ENCODE measurements at places on chromosomes 16 and 17. TPM values are rescaled to one million over a fixed set of nuclear protein-coding genes. Genes with fewer than 3 reads are reported as not detected.

DNA sequence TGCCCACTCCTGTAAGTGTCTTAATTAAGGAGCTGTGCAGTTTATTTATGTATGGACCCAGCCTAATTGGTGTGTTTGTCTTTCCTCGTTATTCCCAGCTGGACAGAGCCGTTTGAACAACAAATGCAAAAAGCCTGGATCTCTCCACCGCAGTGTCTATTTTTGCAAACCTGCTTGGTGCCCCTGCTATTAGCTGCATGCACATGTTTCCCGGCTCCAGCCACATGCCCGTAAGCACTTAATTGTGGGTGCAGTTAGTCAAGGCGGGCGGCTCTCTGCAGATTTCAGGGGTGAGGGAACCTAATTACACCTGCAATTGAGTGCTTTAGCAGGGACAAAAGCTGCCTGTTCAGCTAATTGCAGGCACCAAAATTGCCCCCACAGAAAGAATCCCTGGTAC, 74.0 kb upstream of the GSE1 start:
- no peak for DNase-seq

The HES7 gene
- not detected for total RNA-seq

- DNase-seq = no peak
Observed at GRCh38 chr17:4583782-4584100, 588 bp upstream of the SMTNL2 start.

DNA sequence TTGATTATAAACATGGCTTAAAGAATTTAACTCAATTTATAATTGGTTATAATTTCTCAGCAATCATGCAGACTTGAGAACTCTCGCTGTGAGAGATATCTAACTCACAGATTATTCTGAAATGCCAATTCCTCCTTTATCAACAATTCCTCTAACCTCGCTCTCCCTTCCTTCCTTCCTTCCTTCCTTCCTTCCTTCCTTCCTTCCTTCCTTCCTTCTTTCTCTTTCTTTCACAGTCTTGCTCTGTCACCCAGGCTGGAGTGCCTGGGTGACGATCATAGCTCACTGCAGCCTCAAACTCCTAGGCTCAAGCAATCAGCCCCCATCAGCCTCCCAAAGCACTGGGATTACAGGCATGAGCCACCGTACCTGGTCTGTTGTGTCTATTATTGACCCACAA, 42.4 kb downstream of the CHD9 start:
- DNase-seq = no peak

The CACNG1 gene
- total RNA-seq = not detected

The KREMEN2 gene
- total RNA-seq = under 0.01 TPM

DNA sequence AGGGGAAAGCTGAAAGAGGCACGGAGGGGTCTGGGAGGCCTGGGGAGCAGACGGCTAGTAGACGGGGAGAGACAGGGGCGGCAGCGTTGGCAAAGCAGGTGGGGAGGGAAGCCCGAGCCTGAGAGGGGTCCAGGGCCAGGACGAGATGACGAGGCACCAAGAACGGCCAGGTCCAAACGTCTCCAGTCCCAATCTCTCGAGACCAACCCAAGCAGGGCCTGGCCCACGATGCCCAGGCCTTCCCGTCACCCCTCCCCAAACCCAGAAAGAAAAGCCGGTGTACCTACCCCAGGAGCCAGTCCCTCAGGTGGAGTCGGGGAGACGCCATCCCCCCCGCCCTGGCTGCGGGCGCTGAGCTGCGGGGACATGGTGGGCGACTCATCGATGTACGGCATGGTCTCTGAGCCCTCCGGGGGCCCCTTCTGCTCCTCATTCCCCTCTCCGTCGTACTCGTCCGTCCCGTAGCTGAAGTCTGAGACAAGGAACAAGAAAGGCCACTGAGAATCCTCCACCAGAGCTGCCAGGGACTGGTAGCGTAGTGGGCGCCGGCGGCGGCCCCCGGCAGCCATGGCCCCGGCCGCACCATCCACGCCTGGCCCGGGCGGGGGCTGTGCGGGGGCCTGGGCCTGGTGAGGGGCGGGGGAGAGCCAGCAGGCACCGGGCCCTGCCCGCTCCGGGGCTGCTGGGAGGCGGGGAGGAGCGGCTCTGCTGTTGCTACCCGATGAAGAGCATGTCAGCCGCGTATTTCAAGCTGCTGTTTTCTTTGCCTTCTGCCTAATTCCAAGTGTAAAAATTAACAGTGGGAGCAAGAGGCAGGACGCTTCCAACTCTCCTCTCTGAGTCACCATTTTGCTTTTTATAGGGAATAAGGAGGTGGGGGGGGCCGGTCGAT, 54.6 kb downstream of the ABR start:
- DNase-seq = no peak

DNA sequence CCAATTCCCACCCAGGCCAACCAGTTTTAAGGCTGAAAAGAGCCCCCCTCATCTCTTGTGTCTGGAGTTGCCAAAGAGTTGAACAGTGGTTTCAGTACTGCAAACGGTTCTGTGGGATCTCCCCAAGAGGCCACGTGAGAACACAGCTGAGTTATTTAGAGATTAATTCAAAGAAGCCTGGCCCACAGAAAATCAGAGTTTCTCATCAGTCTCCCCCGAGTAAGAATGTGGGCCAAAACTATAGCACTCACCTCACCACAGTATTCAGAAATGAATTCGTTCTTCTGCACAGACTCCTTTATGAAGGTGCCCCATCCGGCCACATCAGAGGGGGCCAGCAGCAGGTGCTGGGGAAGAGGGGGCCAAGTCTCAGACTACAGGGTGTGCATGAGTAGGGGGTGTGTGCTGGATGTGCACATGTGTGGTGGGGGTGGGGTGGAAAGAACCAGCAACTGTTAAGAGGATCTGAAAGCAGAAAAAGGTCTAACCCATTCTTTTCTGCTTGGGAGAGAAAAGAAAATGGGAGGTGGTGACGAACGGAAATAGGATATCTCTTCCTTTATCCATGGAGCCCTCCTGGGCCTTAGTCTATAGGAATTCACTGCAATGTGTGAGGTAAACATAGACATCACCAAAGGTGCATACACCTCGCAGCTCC, 22.6 kb downstream of the CNTNAP1 start:
- no peak for DNase-seq

GRCh38 chr17:79465011-79465680, 145.7 kb downstream of the RBFOX3 start:
- DNase-seq = no peak

The NHERF1 gene
- total RNA-seq = 18.0 TPM

The ZSCAN10 gene
- total RNA-seq = under 0.01 TPM

The STX8 gene
- total RNA-seq = 91.1 TPM

The TMC8 gene
- not detected for total RNA-seq

DNA sequence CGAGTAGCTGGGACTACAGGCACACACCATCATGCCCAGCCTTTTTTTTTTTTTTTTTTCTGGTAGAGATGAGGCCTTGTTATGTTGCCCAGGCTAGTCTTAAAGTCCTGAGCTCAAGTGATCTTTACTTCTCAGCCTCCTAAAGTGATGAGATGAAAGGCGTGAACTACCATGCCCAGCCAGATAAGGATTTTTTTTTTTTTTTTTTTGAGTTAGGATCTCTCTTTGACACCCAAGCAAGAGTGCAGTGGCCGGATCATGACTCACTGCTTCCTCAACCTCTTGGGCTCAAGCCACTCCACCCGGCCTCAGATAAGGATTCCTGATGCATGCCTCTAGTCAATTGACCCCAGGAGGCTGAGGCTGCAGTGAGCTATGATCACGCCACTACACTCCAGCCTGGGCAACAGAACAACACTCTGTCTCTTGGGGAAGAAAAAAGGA, 11.2 kb upstream of the PLEKHG4 start:
- peak; percentile 92 for DNase-seq

- DNase-seq = no peak
Observed at GRCh38 chr16:4131621-4132020, 15.4 kb upstream of the ADCY9 start.

DNA sequence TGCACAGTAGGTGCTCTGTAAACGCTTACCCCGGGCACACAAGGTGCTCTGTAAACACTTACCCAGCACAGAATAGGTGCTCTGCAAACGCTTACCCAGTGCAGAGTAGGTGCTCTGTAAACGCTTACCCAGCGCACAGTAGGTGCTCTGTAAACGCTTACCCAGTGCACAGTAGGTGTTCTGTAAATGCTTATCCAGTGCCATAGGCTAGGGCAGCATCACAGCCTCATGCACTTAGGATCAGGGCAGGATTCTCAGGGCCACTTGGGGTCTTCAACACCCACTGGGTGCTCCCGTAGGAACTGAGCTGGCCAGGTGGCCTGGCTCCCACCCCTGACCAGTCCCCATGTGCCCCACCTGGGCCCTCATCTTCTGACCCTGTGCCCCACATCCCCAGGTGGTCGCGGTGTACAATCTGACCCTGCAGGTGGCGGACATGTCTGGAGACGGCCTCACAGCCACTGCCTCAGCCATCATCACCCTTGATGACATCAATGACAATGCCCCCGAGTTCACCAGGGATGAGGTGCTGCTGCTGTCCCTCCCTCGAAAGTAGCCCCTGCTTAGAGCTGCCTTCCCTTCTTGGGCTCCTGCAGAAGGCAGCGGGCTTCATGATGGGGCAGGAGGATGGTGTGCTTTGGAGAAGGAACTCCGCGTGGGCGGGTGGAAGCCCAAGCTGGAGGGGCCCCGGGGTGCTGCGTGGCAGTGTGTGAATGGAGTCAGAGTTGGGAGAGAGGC, 13.1 kb downstream of the SLC22A31 start:
- peak; percentile 22 for DNase-seq

- DNase-seq = no peak
Observed at GRCh38 chr17:55624772-55625433, 97.8 kb downstream of the TMEM100 start.

DNA sequence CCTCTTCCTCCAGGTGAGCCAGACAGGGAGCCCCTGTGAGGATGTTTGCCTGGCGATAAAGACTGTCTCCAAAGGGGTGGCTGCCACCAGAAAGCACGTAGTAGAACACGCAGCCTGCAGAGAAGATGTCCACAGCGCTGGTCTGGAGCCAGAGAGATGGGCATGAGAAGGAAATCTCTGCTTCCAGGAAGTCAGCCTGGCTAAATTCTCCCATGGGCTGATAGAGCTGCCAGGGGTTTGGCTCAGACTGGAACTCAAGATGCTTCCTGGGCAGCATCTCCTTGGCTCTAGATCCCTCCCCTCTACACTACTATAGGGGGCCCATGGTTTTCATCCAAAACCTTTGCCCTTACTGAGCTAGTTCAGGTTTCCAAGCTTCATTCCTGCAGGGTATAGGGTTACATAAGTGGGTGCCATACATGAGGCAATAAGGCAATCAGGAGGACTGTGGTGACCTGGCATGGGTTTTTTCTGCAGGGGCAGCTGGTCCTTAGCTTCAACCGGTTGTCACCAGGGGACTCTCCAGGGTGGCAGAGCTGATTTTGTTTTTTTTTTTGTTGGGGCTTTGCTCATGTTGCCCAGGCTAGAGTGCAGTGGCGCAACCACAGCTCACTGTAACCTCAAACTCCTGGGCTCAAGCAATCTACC, 13.6 kb downstream of the PLK1 start:
- DNase-seq = no peak

- DNase-seq = peak; percentile 92
Observed at GRCh38 chr16:667780-668518, at the start of gene RHOT2. Gene RHOT2 (plus strand): TSS chr16:668132. CDS start chr16:668200, 68 bp downstream.

GRCh38 chr16:85888405-85889331, 10.3 kb upstream of the IRF8 start:
- peak; percentile 47 for DNase-seq

DNA sequence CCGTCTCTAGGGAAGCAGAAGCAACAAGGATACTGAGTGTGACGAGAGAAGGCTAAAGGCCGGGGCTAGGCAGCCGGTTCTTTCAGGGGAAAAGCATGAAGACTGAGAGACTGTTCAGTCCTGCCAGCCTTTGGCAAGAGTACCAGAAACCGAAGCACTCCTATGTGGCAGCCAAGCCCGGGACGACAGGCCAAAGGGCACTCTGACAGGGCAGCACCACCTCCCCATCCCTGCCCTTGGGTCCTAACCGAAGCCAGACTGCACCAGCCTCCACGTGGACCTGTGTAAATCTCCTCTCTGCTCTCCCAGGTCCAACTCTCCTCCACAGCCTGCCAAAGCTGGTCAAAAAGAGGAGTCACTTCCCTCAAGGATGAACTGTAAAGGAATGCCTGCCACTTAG, 23.5 kb upstream of the ALOX15 start:
- DNase-seq = no peak

The ITGAD gene
- not detected for total RNA-seq

The TNFAIP1 gene
- total RNA-seq = 50.1 TPM

The PERCC1 gene
- total RNA-seq = not detected

GRCh38 chr17:51560398-51560797, 300.1 kb downstream of the UTP18 start:
- DNase-seq = no peak

The PARD6A gene
- 0.97 TPM for total RNA-seq

- no peak for DNase-seq
Observed at GRCh38 chr16:50247906-50248608, 18.3 kb upstream of the ADCY7 start.

The STAT3 gene
- total RNA-seq = 113 TPM

The RPUSD1 gene
- 32.2 TPM for total RNA-seq

DNA sequence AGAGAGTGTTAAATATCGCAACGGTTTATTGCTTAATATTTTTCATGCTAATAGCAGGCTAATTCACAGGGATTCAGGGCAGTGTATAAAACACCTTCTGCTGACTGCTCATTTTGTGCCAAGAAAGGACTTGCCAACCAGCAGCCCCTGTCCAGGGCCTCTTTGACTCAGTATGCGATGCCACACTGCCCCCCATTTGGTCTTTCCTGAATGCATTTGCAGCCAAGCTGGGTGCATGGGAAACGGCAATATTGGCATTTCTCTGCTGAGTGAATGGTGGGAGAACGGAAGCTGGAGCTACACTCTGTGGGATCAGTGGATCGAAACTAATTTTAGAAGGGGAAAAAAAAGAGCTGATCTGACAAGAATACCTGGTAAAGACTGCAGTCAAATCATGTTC, 152.9 kb upstream of the C16orf82 start:
- DNase-seq = no peak

The SNRNP25 gene
- total RNA-seq = 15.5 TPM

DNA sequence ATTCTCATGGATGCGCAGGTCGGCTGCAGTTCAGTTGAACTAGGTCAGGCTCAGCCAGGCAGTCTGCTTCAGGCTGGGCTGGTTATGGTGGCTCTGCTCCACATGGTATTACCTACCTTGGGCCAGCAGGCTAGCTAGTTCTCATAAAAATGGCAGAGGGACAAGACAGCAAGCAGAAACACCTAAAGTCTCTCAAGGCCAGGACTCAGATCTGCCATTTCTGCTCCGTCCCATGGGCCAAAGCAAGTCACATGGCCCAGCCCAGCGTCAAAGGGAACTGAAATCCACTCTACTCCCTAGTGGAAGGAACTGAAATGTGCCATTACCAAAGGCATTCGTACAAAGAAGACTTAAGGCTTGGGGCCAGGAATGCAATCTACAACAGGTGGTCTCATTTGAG, 160.0 kb downstream of the TMEM132E start:
- no peak for DNase-seq

The OTOA gene
- total RNA-seq = under 0.01 TPM

The KRT13 gene
- total RNA-seq = not detected

The TBC1D3C gene
- total RNA-seq = not detected

The SERPINF2 gene
- total RNA-seq = 0.43 TPM

The KCNJ18 gene
- not detected for total RNA-seq

The TEX19 gene
- total RNA-seq = under 0.01 TPM
